GF-D8 (cell line): ENCODE measurements at places on chromosomes 7 and 10.

DNA sequence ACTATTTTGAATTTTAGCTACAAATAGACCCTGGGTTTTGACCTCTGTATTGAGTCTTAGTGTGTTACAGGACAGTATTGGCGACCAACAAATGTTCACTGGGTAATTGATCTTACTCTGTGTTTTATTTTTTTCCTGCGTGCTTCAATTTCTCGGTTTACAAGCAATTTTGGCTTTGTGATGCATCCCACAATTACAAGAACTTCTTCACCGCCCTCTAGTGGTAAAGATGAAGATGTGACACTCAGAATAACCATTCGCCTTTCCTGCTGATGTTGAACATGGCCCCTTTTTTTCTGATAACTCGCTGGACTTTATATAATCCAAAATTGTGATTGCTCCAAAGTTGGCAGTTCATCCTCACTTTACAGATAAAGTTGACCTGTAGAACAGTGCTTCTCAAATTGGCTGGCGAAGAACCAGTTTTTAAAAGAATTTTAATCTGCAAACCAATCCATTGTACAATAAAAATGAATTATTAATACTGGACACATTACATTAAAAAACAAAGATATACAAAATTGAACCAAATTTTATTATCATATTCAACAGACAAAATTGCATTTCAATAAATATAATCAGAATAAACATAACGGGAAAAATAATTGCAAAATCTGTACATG lies 20.2 kb upstream of the SMC3 start:
- DNase-seq = peak; percentile 36

DNA sequence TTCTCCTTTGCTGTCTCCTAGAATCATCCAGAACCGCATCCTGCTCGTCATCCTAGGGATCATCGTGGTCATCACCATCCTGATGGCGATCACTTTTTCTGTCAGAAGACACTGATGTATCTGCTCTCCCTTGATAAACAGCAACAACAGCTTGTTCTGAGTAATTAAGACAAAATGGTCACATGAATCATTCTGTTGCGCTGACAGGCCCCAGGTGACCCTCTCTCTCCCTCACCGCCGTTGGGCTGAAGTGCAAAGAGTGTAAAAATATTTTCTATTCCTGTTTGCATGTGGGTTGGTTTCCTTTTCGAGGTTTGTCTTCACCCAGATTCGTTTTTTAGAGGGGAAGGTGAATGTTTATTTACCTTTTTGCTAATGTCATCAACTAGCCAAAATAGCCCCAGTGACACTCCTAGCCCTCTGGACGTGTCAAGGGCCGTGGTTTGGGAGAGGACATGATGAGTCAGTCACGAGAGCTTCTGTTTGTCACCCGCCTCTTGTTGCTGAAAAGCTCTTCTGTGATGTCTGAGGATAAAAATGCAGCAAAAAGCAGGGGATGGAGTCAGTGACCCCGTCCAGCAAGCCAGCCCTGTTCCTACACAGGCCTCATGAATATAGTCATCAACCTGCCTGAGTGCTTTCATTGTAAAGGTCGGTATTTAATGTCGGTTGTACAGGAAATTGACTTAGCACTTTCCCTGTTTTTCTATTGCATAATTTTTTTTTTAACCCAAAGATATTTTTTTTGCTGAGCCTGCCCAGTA lies 134.6 kb upstream of the TCF7L2 start:
- DNase-seq = no peak

- DNase-seq = no peak
Observed at GRCh38 chr7:24733414-24734060, 23.7 kb downstream of the GSDME start.

DNA sequence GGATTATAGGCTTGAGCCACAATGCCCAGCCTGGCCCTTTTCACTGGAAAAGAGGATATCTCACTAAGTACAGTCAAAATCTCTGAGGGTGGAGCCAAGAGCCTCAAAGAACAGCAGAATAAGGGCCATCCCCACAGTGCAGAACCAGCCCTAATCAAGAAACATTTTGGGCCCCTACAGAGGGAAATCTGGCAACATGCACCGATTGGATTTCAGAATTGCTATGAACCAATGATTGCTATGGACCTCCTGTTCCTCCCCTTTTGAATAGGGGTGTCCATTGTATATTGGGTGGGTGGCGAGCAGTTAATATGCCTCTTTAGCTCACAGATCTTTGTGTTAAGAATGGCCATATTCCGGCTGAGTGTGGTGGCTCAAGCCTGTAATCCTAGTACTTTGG lies 42.7 kb downstream of the SKIDA1 start:
- no peak for DNase-seq

- DNase-seq = no peak
Observed at GRCh38 chr7:19957664-19958063, 184.2 kb upstream of the TMEM196 start.

DNA sequence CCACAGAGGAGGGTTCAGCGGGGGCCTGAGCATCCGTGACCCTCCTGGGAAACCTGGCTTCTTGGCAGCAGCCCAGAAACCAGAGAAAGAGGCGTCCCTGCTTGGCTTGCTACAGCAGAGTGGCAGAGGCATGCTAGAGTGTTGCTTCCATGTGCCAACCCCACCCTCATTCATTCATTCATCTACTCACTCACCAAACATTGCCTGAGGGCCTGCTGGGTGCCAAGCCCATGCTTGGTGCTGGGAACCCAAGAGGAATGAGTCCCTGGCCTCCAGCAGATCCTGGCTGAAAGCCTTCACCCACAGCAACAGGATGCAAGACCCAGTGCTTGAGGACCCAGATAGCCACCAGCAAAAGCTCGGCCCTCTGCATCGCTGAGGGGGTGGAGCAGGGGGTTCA lies 129.0 kb downstream of the CDH23 start:
- no peak for DNase-seq

DNA sequence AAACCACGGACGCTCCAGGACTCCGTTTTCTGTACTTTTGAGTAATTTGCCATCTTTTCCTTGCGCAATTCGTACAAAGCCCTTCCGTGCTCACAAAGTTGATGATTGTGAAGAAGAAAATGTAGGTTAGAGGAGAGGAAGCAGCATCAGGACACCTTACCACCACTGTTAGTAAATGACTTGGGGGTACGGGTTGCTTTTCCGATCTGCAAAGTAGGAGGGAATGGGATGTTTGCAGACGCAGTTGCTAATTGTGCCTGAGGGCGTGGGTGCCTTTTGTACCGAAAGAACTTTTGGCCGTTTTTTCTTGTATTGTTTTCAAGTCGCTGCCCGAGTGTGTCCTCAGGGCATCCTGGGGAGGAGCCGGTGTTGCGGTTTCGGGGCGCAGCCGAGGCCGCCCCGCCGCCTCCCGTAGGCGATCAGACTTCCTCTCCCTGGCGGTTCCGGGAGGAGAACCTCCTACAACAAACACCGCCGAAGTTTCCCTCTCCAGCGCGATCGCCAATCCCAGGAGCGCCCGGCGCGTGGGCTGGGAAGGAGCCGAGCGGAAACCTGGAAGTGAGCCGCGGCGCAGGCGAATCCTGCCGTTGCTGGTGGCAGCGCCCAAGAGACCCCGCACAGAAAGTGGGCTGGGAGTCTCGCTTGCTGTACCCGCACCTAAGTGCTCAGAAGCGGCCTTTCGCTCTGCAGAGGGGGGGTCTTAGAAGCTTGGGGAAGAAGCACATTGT lies 1.0 kb downstream of the PRR15 start:
- no peak for DNase-seq

- no peak for DNase-seq
Observed at GRCh38 chr10:119495545-119495944, 47.0 kb downstream of the RGS10 start.

DNA sequence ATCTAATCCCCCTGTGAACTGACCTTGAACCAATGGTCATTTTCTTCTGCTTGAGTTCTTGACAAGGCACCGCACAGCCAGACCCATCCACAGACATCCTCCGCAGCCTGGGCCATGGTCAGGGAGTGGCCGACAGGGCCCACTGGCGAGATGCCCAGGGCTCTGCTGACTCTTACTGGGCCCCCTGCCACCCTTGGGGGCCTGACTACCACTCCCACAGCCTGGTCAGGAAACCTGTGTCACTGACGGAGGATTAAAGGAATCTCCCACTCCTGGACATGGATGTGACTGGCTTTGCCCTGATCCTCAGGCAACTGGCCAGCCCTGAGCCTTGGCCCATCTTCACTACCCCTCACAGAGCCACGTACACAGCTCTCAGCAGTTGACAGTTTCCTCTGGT lies 50.4 kb upstream of the ENO4 start:
- DNase-seq = no peak

GRCh38 chr7:129780974-129781927 lies 169.7 kb downstream of the NRF1 start:
- DNase-seq = no peak

- no peak for DNase-seq
Observed at GRCh38 chr7:27182285-27182841, 2.7 kb downstream of the HOXA11 start.

GRCh38 chr10:132748135-132748534 lies 37.8 kb downstream of the NKX6-2 start:
- no peak for DNase-seq

DNA sequence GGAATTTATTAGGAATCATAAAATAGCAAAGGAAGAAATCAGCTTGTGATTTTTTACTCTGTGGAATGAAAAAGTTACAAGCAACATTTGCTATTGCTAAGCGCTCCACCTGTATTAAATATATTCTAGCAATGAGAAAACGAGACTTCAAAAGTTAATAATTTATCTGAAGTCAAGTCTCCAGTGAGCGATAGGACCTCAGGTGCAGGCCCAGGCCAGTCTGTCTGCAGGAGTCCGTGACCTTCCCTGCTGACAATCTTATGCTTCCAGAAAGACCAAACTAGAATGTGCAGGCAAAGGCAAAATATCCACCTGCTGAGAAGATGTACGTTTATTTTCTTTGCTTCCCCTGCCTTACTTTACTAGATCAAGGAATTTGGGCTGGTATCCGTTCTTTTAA lies 22.7 kb downstream of the MRC1 start:
- DNase-seq = no peak

DNA sequence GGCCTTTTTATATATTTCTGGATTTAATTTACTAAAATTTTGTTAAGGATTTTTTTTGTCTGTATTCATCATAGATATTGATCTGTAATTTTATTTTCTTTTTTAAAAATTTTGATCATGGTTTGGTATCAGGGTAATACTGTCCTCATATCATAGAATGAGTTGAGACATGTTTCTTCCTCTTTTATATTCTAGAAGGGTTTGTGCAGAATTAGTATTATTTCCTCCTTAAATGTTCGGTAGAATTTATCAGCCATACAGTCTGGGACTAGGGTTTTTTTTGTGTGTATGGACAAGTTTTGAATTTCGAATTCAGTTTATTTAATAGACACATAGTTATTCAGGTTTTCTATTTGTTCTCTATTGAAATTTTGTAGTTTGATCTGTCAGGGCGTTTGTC lies 54.0 kb downstream of the SHOC2 start:
- no peak for DNase-seq

- DNase-seq = no peak
Observed at GRCh38 chr10:130026670-130027456, 62.8 kb upstream of the EBF3 start.

DNA sequence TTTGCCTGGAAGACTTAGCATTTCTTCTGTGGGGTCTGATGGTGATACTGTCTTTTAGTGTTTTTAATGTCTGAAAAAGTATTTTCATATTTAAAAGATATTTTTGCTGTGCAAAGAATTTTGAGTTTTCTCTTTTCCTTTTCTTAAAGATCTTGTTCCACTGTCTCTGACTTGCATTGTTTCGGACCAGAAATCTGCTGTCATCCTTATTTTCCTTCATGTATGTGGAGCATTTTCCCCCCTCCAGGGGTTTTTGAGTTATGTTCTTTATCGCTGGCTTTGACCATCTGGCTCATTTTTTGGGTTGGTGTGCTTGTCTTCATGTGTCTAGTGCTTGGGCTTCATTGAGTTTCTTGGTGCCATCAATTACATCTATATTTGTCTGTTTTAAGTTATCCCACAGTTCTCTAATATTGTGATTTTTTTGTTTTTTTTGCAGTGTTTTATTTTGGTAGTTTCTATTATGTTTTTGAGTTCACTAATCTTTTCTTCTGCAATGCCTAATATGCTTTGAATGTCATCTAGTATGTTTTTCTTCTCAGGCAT lies 119.9 kb downstream of the MGMT start:
- DNase-seq = no peak

GRCh38 chr7:25398418-25398817 lies 170.1 kb upstream of the NPVF start:
- no peak for DNase-seq

DNA sequence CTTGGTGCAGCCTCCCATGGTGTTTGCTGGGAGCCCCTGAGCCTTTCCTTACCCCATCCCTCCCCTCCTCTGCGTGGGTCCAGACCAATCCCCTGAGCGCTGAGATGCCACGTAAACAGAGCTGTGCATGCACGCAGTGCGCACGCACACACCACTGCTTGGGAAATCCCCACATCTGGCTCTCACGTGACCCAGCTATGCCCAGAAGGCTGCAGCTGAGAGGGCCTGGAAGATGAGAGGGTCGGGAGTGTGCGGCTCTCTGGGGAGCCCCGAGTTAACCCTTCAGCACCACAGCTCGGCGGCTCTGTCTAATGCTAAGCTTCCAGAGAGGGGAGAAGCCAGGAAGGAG lies 177.2 kb downstream of the SH3PXD2A start:
- DNase-seq = peak; percentile 56

- DNase-seq = no peak
Observed at GRCh38 chr10:103467406-103467805, 8.7 kb upstream of the CALHM1 start.

GRCh38 chr7:129005186-129005585 lies 49.7 kb downstream of the TNPO3 start:
- DNase-seq = no peak

DNA sequence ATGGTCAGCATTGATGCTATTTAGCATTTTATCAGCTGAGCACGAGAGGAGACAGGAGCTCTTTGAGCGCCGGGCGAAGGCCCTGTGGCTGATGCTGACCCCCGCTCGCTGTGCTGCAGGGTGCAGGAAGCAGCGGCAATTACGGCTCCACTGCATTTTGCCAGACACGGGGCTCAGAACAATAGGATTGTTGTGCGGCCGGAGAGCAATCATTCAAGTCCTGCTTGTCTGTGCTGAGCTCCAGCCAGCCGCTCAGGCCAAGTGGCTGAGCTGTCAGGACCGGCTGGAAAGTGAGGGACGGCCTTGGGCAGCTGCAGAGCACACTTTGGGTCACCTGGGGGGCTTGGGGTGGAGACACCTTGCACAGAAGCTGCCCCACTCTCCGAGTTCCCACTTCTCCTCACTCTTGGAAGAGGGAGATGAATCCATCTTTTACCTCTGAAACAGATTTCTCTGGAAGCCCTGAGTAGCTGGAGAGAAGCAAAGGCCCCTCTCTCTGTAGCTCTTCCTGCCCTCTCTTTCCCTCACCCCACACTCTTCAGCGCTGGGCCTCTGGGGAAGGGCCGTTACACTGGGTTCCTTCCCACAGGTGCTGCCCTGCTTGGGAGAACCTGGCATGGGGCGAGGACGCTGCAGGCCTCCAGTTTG lies 17.3 kb upstream of the ADARB2 start:
- DNase-seq = no peak

GRCh38 chr10:49109669-49110340 lies 5.5 kb downstream of the VSTM4 start:
- DNase-seq = no peak

DNA sequence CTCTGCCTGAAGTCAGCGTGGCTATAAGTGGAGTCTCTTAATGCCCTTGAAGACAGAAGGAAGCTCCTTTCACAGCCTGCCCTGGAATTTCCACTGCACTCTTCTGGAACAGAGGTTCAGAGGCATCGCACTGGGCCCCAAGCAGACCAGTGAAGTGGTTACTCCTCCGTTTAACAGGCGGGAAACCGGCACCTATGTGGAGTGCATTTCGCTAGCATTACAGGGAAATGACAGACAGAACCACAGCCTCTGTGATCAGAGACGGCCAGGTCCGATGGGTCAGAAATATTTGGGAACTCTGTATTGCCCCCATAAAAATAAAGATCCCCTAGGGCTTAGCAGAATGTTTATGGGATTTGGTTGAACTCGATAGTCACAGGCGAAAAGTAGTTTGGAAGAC lies 406.9 kb upstream of the PRKCQ start:
- DNase-seq = no peak
